ENCODE measurements at places on chromosomes 11 and 22. TPM values are rescaled to one million over a fixed set of nuclear protein-coding genes. Genes with fewer than 3 reads are reported as not detected.

CNTN5 gene
- total RNA-seq: 9.1 TPM

SLC22A9 gene
- total RNA-seq: not detected

TSPAN32 gene
- total RNA-seq: 2.1 TPM

DNA sequence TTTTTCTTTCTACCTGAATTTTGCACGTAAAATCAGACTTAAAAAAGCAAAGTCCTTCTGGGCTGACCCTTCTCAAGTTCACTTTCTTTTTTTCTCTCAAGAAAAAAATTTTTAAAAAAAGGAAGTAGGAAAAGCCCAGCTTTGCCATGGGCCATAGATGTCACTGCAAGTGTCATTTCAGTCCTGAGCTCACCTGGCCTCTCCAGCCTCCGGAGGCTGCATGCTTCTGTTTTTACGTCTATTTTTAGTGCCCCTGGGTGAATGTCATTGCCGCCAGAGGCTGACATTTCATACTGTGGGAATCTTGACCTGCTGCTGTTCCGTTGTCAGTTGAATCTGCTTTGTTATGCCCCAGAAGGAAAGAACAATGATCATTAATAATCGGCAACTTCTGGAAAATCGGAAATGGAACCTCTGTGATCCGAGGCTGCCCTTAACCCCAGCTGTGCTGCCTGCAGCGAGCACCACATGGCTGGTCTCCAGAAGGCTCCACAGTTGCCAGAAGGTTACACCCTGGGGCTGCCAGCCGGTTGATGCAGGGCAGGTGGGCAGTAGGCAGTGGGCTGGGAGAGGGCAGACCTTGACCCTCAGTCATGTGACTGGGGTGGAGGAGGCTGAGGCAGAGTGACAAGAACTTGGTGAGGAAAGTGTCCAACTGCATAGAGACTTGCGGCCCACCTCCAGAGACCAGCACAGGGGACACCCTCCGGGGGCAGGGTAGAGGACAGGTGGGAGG lies 16.7 kb upstream of the MYEOV start:
- no peak for DNase-seq

- DNase-seq: peak; percentile 9
Measured at GRCh38 chr11:126925321-126926093, 75.1 kb downstream of the KIRREL3 start.

GRCh38 chr11:39190751-39191150 lies 2268.7 kb downstream of the LRRC4C start:
- DNase-seq: no peak

- DNase-seq: no peak
Measured at GRCh38 chr22:37657590-37658132, 862 bp upstream of the PDXP start.

DNA sequence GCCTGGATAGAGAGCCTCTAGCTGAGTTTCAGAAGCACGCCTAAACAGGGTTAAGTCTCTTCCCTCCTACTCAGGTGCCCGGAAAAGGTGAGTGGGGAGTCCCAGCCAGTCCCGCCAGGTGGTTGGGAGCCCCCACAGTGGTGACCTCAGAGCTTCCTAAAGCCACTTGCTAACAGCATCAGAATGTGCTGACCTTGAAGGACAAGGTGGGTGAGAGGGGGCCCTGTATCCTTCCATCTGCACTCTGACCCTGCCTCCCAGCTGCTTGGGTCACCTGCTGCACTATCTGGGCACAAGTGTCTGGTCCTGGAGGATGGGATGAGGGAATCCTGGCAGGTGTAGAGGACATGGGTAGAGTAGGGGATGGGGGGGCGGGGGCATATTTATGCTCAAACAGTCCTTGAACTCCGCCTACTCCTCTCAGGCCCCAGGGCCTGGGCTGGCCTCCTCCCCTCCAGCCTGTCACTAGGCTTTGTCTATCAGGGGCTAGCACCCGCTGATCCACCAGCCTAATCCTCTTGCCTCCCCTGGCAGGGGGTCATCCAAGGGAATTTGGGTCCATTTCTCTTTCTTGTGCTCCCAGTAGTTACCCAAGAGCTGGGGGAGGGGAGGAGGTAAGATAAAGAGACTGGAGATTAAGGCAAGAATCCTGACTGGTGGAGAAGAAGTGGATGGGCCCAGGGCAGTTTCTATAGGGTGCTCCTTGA lies 3.4 kb downstream of the USP2 start:
- DNase-seq: peak; percentile 35

GRCh38 chr11:8032122-8032521 lies 45.0 kb downstream of the EIF3F start:
- no peak for DNase-seq

GRCh38 chr11:114972105-114972504 lies 293.8 kb downstream of the NXPE2 start:
- DNase-seq: no peak

- DNase-seq: no peak
Measured at GRCh38 chr22:30036656-30037055, 43.6 kb upstream of the HORMAD2 start.

DNA sequence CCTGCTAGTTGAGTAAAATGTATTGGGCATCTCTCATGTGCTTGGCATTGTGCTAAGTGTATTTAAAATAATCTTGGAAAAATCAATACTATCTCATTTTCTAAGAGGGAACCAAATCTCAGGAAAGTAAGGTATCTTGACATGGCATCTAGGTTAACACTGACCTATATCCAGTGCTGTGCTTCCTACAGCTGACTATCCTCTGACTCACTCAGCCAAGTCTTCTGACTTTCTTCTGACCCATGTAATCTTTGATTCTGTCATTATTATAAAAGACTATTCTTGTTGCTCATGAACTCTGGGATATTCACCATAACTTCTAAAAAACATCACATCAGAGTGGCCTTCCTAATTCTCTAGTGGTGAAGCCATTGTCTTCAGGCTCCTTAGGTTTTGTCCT lies 304.1 kb upstream of the TENM4 start:
- no peak for DNase-seq
